ENCODE measurements at places on chromosomes 5 and 9.

DNA sequence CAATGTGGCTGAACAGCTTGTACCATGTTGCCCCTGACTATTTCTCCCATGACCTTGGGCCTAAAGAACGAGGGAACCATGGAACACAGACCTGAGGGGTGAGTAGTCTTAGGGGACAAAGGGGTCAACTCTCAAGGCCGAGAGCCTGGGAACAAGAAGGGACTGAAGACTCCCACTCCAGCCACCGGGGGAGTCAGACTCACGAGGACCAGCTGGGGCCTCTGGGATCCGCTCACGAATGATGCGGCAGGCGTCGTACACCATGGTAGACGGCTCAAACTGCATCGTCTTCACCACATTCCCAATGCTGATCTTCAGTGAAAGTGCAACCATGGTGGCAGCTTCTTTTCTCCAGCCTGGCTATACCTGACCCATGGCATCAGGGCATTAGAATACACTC, 6.6 kb downstream of the TLN1 start:
- no peak for DNase-seq

DNA sequence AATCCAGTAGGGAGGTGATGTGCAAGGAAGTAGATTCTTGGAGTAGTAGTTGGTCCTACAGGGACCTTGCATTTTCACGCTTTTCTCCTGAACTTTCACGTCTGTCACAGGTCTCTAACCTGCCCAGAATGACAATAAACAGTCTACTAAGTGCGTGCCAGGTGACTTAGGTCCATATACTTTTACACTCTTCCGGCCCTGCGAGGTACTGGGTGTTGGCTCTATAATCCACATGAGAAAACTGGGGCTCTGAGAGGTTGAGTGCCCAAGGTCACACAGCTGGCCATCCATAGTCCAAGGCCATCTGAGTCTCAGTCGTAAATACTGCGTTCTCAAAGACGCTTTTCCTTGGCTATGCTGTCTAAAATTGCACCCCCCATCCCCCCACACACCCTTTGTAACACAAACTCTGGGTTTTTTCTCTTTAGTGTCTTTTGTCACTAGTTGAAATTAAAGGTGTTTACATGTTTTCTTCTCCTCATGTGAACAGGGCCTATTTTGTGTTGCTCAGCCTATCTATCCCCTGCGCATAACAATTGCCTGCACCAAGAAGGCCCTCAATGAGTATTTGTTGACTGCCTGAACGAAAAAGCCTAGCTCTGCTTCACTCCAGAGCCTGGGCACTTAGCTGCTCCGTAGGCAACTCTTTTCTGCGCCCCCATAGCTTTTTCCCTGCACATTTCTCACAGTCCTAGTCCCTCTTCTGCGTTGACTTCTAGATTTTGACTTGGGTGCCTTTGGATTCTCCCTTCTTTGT, 943 bp downstream of the SFXN1 start:
- DNase-seq: no peak

DNA sequence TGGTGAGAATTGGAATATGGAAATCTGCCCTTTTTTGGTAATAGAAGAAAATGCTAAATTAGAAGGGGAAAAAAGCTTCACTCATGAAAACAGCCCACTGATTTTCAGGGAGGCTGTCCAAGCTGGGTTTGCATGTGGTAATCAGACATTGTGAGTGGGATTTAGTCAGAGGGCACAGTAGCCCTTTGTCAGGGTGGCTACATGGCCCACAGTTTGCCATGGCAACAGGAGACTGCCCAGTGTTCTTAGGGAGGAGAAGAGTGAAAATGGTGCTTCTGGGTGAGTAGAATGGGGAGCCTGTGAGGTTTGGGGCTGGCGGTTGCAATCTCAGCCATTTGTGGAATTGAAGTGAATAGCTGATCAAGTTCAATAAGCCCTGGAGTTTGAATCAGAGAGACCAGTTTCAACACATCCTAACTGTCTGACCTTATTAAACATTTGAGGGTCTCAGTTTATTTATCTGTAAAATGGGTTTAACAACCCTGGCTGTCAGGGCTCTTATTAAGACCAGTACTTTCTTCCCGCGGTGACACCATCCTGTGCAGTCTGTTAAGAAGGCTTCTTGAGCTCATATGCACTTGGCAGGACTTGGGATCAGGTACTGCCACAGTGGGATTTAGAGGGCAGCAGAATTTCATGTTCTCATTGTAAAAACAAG, 107.6 kb upstream of the TNC start:
- no peak for DNase-seq

- DNase-seq: no peak
These were observed 256.6 kb downstream of the FANCC start for GRCh38 chr9:95060916-95061315.

DNA sequence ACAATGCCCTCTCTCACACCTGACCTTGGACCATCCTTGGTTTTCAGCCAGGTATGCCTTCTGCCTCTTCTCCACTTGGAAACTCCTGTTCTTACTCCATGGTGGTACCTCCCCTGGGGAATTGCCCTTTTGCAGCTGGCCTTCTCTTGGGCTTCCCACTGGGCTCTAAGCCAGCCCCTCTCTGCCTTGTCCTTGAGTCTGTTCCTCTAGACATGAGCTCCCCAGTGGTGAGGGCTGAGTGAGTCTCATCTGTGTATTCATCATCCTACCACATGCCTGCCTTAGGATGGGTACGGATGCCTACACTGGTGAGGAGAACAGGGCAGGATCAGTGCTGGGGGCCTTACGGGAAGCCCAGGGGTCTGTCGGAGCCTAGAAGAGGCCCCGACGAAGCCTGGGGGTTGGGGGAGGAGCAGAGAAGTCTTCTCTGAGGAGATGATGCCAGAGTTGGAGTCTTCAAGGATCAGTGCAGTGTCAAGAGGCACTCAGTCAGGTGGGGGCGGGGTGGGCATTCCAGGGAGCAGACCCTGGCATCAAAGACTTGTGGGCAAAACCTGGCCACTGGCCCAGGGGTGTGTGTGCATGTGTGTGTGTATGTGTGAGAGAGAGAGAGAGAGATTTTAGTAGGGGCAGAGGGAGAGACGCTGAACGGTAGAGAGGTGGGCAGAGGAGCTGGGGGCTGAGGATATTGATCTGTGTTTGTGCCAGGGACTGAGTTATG, 5.2 kb upstream of the CRB2 start:
- no peak for DNase-seq

DNA sequence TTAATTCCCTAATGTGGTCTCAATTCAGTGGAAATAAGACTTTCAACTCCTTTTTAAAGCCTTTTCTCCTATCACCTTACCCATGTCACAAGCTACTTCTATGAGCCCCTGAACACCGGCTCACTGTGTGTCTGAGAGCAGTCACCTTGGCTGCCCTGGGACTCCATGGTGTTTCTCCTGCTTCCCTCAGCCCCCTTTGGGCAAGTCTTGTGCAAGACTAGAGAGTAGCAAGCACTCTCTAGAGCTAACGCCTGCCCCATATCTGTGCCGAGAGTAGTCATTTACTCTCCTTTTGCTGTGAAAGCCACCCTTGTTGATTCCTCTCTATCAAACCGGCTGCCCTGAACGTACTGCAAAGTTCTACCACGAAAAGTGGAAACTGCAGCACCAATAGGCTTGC, 77.9 kb upstream of the DAB2 start:
- DNase-seq: no peak

DNA sequence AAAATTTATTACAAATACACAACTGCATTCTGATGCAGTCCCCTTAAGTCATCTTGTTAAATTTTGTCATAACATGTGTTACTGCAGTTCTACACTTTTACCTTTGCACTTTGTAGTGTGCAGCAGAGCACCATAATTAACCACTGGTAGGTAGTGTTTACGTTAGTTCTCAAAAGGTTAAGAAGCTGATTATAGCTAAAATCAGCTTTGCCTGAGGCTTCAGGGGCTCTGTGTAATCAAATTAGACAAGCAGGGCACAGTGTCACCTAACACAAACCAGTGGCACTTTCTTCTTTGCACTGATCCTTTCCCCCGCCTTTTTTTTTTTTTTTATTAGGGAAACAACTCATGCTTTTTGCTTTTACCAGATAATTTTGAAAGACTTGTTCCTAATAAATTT, 26.1 kb downstream of the POU5F2 start:
- DNase-seq: no peak

- no peak for DNase-seq
These were observed 50.2 kb upstream of the ASTN2 start for GRCh38 chr9:117464941-117465616.
